Left hindlimb (tissue), 1 donor: ENCODE measurements at places on chromosomes 7 and 10.

DNA sequence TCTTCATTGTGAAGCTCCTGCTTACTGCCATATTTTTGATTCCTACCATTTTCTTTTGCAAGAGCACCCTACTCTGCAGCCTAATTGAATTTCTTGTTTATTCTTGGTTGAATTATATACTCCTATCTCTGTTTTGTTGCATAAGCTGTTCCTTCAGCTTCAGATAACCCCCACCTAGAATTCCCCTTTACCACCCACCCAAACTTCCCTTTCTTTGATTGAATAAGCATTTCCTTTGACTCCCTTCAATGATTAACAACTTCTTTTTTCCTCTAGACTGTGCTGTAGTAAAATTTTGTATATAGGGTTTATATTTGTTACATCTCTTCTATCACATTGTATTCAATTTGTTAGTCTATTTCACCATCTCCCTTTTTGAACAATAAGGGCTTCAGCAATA, 168.1 kb downstream of the GPR37 start:
- DNase-seq: no peak

- no peak for DNase-seq
Observed at GRCh38 chr10:89645742-89646172, 715 bp upstream of the PANK1 start.

DNA sequence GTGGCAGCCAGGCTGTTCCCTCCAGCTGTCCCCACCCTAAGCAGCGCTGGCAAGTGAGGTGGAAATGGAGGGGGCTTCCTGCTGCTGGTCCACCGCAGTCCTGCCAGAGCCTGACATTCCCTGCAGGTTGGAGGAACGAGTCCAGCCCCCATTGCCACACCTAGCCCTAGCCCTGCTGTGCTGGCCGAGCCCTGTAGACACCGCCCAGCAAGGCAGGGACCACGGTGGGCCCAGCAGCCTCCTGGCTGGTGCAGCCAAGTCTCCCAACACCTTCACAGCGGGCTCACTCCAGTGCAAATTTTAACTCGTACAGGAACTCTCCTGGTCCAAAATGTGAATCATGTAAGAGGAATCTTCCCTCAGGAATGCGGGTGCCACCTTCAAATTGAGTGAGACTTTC, 116.3 kb downstream of the PAXIP1 start:
- no peak for DNase-seq

DNA sequence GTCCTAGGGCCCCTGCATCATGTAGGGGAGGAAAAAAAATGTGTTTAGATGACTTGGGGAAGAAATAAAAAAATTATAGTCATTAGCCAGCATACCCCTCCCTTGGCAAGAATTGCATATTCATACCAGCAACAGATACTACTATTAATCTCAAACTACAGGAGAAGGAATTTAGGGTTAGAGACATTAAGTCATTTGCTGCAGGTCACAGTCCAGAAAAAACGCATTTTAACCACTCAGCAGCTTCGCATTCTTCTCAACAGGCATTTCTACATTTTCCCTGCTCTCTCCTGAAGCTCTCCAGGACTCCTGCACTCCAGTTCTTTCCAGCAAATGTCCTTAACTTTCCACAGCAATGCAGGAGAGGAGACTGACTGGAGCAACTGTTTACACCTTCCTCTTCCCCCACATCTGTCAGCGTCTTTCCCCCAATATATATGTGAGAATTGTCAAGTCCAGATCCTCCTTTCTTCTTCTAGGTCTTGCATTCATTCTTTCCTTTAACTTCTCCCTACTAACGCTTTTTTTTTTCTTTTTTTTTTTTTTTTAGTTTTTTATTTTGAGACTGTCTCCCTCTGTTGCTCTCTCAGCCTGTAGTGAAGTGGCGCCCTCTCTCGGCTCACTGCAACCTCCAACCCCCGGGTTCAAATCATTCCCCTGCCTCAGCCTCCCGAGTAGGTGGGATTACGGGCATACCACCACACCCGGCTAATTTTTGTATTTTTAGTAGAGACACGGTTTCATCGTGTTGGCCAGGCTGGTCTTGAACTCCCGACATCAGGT, 35.6 kb downstream of the PRPS1L1 start:
- DNase-seq: no peak

- no peak for DNase-seq
Observed at GRCh38 chr10:33416209-33416608, 81.7 kb upstream of the NRP1 start.

DNA sequence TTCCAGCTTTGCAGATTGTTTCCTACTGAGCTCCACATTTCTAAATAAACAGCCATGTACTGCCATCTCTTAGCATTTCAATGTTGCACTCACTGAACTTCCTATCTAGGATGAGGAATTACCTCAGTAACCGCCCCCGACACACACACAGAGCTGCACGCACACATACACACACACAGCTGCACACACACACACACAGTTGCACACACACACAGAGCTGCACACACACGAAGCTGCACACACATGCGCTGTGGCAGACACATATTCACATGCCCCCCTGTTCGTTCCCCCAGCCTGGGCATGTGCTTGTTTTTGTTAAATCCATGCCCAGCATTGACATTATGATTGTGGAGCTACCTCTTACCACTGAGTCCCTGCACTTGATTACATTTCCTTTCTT, 39.6 kb upstream of the CNPY1 start:
- DNase-seq: no peak

GRCh38 chr10:129005804-129006203, 461.2 kb upstream of the MGMT start:
- no peak for DNase-seq

DNA sequence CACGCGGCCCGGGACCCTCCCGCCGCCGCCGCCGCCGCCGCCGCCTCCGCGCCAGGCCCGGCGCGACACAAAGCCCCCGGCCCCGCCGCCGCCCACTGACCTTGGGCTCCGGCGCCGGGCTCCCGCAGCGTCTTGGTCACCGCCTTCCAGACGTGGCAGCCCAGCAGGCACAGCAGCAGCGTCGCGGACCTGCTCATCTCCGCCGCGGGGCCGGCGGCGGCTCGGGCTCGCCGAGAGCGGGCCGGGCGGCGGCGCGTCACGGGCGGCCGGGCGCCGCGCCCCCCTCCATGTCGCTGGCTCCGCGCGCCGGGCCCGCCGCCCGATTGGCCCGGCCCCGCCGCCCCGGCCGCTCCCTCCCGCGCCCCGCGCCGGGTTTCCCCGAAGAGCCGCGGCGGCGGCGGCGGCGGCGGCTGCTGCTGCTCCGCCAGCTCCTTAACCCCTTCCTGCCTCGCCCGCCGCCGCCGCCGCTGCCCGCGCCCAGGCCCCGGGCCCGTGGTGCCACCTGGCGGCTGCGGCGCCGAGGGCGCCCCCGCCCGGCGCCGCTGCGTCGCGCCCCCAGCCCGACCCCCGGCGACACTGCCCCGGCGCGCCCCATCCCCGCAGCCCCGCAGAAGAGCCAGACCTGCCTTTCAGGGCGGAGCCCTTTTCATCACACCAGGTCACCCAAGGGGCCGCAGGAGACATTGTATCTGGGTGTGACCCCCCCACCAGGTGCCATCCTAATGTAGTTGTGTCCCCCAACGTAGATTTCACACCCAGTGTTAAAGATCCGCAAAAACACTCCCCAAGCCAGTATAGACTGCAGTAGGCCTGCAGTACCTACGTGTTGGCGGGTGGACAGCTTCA, at the start of gene FAM171A1:
Gene FAM171A1 (minus strand): TSS at position 434 of the 846 bp plus-strand sequence. CDS start 237 bp downstream, at position 197.
- DNase-seq: peak; percentile 69

- no peak for DNase-seq
Observed at GRCh38 chr10:79342811-79343561, 4.3 kb upstream of the PPIF start.

DNA sequence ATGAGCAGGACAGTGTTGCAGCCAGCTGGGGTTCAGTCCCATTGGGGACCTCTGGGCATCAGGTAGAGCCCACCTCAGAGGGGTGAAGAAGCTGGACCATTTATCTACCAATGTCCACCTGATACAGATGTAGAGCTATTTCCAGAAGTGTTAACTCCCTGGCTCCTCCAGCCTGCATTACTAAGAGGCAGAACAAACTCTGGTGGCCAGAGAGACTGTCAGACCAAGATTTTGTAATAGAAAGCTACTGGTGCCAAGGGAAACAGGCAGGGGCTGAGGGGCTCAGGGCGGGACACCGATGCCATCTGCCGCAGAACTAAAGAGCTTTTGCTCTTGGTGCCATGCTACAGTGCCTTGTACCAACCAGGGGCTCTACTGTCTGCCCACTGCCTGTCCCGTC, 268.2 kb upstream of the HABP2 start:
- no peak for DNase-seq

DNA sequence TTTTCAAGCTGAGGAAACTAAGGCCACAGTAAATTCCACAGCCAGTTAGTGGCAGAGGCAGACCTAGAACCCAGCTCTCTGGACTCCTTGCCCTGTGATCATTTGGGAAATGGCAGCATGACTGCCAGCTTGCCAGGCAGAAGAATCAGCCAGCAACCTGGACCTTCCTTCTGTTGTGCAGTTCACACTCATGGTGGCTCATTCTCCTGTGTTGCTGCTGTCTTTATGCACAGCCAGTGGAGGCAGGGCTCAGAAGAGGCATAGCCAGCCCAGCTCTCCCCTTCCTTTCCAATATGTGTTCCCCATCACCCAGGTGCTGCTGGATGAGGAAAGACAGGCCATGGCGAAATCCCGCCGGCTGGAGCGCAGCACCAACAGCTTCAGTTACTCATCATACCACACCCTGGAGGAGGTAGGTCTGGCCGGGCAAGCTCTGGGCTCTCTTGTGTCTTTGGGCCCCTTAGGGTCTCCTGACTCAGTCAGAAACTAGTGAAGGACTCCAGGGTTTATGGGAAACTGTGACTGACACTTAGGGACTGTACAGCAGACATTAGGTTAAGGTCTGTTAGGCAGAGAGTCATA, 14.8 kb downstream of the CPA5 start:
- DNase-seq: no peak

- no peak for DNase-seq
Observed at GRCh38 chr10:77290528-77291155, 347.0 kb downstream of the KCNMA1 start.

DNA sequence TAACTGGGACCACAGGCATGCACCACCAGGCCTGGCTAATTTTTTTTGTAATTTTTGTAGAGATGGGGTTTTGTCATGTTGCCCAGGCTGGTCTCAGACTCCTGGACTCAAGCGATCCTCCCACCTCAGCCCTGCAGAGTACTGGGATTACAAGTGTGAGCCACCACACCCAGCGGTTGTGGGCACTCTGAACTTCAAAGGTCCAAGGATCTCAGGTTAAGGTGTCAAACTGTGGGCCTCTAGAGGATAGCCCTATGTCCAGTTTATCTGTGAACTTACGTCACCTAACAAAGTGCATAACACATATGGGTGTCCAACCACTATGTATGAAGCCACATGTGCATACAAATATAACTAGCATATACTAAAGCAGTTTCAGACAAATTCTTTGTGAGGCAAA, 3.2 kb upstream of the IL2RA start:
- no peak for DNase-seq

DNA sequence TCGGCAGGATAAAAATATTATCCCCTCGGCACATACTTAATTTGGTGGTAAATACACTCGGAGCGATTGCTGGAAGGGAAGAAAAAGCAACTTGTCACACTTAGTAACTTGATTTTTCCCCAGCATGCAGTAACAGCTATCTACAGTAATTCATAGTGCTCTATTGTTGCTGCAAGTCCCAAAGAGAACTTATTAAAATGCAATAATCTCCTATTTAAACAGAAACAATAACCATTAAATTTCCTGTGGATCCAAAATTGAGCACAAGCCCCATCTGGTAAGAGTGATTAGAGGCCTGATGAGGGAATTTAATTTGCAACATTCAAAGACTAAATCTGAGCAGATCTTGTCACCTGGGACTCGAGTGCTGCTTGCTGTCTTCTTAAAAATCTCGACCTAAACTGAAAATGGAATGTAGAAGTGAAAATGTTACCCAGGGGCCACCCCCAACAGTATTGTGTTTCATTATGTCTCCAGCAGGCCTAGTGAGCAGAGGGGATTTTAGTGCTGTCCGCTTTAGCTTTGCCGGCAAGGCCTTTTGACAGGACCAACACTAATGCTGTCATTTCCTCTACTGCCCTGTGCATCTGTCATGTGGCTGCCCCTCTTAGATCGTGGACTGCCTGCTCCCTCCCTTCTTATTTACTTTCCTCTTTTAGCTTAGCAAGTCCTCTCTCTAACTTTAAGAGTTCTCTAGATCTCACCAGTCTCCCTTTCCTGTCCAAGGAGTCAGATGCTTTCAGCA, 639.7 kb downstream of the AUTS2 start:
- no peak for DNase-seq

- DNase-seq: no peak
Observed at GRCh38 chr7:149330914-149331567, 69.0 kb downstream of the ZNF783 start.

DNA sequence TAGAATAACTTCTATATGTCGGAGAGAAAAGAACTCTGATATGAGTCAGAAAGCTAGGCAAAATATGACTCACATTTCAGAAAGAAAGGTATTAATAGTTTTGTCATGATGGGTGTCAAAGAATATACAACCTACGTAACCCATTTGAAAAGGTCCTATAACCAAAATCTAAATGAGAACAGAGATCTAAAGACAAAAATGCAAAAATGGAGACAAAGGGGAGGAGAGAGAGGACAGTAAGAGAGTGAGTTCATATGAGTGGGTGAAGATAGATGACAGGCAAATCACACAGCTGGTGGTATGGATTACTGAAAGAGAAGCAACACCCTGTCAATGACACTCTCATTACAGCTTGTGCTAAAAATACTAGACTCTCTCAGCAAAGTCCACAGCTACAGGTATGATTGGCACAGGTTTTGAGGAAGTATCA, 25.6 kb downstream of the ANKMY2 start:
- DNase-seq: no peak

DNA sequence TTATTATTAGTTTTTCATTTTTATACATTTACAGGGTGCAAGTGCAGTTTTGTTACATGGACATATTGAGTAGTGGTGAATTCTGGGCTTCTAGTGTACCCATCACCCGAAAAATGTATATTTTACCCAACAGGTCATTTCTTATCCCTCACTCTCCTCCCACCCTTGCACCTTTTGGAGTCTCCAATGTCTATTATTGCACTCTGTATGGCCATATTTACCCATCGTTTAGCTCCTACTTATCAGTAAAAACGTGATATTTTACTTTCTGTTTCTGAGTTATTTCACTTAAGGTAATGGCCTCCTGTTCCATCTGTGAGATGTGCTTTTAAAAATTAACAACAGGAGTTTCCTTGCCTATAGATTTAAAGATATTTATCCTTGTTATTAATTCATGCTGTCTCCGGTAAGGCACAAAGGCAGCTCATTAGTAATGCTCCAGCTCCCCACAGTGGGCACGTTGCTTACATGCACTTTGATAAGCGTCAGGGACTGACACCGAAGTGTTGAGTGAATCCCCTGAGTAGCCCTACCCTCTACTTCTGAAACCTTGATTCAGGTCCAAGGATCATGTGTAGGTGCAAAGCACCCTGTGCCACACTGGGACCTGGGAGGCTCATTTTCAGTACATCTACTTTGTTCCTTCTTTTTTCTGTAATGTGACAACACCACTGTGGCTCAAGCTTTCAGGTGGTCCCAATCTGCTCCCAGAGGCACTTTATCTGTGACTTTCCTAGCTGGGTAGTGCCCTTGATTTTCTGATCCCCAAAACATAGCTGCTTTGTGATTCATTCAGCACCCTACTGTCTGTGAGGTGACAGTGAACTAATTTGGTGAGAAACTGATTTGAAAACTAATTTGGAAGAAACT, 27.3 kb downstream of the HYAL4 start:
- DNase-seq: no peak

GRCh38 chr7:41910940-41911600, 208.2 kb upstream of the INHBA start:
- no peak for DNase-seq

GRCh38 chr10:121444520-121445165, 153.6 kb downstream of the FGFR2 start:
- DNase-seq: no peak

GRCh38 chr7:6453734-6454133, 6.0 kb upstream of the DAGLB start:
- DNase-seq: no peak

- no peak for DNase-seq
Observed at GRCh38 chr7:104767826-104768536, 246.0 kb upstream of the KMT2E start.
